ENCODE measurements at places on chromosomes 12 and 14.

DNA sequence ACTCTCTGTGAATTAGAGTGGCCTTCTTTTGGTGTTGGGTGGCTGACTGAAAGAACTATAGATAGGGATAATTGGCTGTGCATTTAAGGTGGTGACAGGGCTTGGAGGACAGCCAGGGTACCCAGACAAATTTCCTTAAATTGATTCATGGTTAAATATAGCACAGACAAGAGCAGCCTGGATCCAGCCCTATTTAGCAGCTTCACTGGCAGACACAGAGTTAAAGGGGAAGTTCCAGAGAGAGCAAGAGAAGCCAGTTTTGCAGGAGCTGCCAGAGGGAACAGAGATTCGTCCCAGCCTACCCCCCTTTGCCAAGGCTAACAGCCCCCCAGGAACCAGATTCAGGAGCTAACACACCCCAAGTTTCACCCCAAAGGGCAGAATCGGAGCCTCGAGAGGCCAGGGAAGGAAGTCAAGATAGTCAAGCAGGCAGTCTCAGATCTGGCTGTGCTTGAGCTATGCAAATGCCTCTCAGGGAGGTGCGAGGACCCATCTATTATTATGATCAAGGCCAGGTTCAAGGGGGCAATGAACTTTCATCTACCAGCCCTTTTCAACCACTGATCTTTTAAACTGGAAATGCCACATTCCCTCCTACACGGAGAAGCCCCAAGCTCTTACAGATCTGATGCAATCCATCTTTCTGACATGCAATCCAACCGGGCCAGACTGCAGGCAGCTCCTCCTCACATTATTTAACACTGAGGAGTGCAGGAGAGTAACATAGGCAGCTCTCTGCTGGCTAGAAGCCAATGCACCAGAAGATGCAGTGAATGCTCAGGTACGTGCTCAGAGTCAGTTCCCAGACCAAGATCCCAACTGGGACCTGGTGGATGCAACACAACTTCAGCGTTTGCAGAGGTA is 58.2 kb downstream of the DHRS2 start:
- DNase-seq, result no peak

- no peak for DNase-seq
Observed at GRCh38 chr14:24909523-24910302, 140.2 kb downstream of the STXBP6 start.

DNA sequence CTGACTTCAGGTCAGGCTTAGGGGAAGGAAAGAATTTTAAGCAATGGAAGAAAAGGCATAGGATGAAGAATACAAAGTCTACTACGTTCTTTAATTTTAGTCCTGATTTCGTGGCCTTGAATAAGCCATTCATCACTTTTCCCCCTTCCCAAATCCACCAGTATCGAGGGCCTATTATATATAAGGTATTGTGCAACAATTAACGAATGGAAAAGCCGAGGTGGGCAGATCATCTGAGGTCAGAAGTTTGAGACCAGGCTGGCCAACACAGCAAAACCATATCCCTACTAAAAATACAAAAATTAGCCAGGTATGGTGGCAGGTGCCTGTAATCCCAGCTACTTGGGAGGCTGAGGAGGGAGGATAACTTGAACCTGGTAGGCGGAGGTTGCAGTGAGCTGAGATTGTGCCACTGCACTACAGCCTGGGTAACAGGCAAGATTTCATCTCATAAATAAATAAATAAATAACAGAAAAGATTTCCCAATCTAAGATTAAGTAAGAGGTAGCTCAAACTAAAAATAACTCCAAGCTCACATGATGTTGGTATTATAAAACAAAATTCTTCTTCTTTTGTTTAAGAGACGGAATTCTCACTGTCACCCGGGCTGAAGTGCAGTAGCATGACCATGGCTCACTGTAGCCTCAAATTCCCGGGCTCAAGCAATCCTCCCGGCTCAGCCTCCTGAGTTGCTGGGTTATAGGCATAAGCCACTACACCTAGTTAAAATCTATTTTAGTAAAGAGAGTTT is 58.3 kb upstream of the NR2C1 start:
- no peak for DNase-seq

DNA sequence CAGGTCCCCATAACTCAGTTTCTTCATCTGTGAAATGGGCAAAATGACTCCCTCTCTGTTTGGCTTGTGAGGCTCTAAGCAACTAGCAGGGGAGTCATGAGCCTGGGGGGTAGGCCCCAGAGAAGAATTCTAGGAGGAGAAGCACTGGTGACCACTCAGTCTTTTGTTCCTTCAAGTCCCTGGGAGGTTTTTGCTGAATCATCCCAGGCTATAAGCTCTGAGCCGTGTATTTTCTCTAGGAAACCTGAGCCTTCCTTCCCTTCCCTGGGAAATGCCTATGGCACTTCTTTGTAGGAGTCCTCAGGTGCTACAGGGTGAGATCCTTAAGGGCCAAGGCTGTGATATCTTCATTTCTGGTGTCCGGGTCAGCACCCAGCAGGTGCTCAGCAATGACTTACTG is 4.5 kb downstream of the RPH3A start:
- no peak for DNase-seq

DNA sequence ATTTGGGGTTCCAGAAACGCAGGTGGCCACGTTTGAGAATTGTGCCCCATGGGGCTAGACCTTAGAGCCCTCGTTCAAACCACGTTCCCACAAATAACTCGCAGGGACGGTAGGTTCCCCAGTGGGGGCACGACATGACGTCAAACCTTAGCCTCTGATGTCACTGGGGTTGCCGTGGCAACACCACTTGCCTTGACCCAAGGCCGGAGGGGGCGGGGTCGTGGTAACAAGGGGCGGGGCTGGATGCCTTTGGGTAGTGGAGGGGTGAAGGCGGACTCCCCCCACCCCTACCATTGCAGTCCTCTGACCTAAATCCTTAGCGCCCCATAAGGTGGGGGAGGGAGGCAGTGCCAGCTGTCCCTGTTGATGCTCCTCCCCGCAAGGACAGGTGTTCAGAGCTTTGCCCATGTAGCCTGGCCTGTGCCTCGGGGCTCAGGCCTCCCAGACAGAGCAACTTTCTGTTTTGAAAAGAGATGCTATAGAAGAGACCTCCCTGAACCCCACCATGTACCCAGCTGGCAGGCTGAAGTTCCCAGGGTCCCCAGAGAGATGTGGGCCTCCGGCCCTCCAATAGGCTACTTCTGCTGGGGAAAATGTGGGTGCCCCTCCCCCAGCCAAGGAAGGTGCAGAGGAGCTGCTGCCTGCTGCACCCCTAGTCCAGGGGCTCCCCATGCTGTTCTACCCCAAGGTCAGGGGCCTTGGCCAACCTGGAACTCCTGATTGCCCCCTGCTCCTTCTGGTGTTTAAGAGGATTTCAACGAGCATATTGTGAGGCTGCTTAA is 1.9 kb downstream of the FAM222A start:
- DNase-seq, result no peak

DNA sequence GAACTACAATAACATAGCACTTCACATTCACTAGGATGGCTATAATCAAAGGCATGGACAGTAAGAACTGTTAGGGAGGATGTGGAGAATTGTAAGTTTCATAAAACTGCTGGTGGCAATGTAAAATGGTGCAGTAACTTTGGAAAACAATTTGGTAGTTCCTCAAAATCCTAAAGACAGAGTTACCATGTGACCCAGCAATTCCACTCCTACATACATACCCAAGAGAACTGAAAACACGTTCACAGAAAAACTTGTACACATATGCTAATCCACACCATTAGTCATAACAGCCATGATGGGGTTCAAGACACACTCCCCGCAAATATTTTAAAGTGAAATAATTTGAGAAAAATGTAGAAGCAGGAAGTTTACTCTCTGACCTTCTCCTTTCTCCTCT is 31.7 kb downstream of the GALC start:
- no peak for DNase-seq

GRCh38 chr12:112341046-112341825 is 41.0 kb downstream of the HECTD4 start:
- no peak for DNase-seq

DNA sequence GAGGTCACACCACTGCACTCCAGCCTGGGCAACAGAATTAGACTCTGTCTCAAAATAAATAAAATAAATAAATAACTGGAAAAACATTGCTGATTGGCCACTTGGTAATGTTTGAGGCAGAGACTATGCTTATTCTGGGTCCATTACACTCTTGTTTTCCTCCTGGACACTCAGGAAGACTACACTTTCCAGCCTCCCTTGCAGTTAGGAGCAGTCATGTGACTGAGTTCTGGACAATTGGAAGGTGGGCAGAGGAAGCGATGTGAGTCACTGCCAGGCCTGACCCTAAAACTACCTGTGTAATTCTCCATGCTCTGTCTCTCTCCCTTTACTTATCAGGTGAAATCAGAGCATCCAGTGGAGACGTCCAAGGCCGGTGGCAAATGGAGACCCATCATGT is 74.4 kb downstream of the VCPKMT start:
- DNase-seq, result no peak

GRCh38 chr14:54259821-54260220 is 137.0 kb upstream of the CDKN3 start:
- DNase-seq, result no peak

- DNase-seq, result no peak
Observed at GRCh38 chr12:89343127-89343526, 9.2 kb downstream of the DUSP6 start.

GRCh38 chr14:104639885-104640548 is 35.4 kb upstream of the TMEM179 start:
- DNase-seq, result peak; percentile 61

GRCh38 chr12:11917501-11917900 is 153.2 kb upstream of the BCL2L14 start:
- DNase-seq, result no peak

- no peak for DNase-seq
Observed at GRCh38 chr12:112755507-112755906, 36.0 kb upstream of the RPH3A start.

GRCh38 chr12:356276-356988 is 32.7 kb downstream of the KDM5A start:
- DNase-seq, result no peak

DNA sequence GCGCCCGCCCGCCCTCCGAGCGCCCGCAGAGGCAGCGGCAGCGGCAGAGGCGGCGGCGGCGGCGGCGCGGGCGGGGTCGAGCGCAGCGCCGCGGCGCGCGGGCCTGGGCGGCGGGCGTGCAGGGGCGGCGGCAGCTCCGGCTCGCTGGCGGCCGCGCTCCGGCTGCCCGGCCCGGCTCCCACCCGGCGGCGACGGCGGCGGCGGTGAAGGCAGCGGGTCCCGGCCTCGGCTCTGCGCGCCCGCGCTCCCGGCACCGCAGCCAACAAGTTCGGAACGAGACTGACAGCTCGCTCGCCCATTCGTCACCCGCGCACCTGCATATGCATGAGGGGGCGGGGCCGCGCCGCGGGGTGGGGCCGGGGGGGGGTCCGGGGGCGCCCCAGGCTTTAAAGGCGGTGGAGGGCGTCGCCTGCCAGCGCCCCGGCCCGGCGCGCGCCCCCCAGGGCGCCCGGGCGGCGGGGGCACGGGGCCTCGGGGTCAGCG is at the start of gene JAG2:
JAG2 (minus strand) TSS at position 281 of the 483 bp plus-strand sequence. CDS start 356 bp downstream, outside the sequence.
- DNase-seq, result no peak

DNA sequence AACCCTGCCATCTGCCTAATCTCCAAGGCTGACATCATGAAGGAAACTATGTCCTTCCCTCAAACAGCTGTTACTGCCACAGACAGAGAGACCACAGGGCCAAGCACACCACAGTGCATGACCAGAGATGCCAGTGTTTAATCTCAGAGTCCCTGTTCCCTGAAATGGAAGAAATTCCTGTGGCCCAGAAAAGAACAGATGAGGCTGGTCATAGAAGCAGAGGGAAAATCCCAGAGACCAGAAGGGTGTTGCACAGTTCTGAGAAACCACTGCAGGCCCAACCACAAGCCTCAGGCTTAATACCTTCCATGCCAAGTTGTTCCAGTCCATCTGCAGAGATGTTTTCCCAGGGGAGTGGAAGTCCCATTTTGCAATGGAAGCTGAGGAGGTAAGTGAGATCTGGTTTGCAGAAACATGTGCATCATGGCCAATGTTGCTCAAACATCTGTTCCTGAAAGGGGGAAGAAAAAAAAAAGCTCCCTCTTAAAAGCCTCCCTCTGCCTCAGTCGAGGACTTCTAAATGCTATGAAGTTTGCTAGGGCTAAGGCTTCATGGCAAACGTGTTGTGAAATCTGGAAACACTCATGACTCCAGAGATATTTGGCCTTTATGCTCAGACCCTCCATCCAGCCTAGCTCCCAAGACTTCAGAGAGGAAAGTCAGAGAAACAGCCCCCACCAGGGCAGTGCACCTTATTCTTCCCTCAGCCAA is 98.6 kb downstream of the SCARB1 start:
- DNase-seq, result no peak

- DNase-seq, result no peak
Observed at GRCh38 chr14:95389471-95390011, 69.8 kb upstream of the CLMN start.

- no peak for DNase-seq
Observed at GRCh38 chr12:122984612-122985337, 4.3 kb downstream of the ARL6IP4 start.

GRCh38 chr12:108390495-108391203 is 51.5 kb upstream of the CMKLR1 start:
- DNase-seq, result no peak

DNA sequence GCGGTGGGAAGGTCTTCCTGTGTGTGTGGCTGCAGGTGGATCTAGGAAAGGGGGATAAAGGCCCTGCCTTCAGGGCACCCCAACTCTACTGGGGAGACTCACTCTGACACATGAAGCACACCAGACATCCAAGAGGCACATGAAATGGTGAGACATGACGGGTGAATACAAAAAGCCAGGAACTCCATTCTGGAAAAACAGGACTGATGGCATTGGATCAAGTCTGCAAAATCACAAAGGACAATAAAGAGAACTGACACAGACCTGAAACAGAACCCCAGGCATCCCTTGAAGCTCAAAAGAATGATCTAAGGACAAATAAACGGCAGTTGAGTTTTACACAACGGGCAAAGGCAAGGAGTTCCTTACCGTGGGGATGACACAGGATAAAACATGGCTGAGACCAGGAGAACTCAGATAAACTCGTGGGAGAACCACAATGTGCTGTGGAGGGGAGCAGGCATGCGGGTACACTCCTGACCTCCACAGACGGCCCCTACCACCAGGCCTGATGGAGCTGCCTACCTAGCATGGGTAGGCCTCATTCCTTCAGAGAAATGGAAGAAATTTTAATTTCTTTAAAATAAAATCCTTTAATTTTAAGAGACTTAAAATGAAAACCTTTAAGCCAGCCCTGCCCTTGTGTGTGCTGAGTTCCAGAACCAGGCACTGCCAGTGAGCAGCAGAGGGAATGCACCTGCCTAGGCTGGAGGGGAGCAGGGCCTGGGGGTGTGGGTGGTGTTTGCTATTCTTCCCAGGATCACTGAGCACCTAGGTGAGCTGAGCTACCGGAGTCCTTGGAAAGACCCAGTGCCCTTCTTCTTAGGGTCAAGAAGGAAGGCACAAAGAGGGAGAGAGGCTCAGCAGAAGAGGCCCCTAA is 100.1 kb downstream of the SINHCAF start:
- no peak for DNase-seq

GRCh38 chr12:116319898-116320621 is 42.6 kb upstream of the MED13L start:
- DNase-seq, result no peak

- no peak for DNase-seq
Observed at GRCh38 chr12:27635349-27635972, 60.8 kb upstream of the REP15 start.

GRCh38 chr12:95218150-95219133 is 835 bp downstream of the VEZT start:
- DNase-seq, result no peak

All from progenitor cell of endocrine pancreas (in vitro differentiated cells).